Right ventricle myocardium superior (tissue), 1 donor: ENCODE measurements at places on chromosomes 3 and 15. TPM values are rescaled to one million over a fixed set of nuclear protein-coding genes. Genes with fewer than 3 reads are reported as not detected.

SLC2A2 gene
- not detected for total RNA-seq

SSUH2 gene
- total RNA-seq, result 1.00 TPM

FAM98B gene
- total RNA-seq, result 16.2 TPM

SOX14 gene
- not detected for total RNA-seq

SLCO3A1 gene
- total RNA-seq, result 46.6 TPM

C15orf39 gene
- 15.8 TPM for total RNA-seq

HRH1 gene
- total RNA-seq, result 1.3 TPM

CRYGS gene
- 1.1 TPM for total RNA-seq

ZPLD1 gene
- not detected for total RNA-seq

CTXN2 gene
- not detected for total RNA-seq

AHSG gene
- total RNA-seq, result not detected

GOLGA6B gene
- total RNA-seq, result not detected

FRMD5 gene
- total RNA-seq, result 44.0 TPM

MAP6D1 gene
- total RNA-seq, result 3.0 TPM

TTLL13 gene
- total RNA-seq, result not detected

SI gene
- total RNA-seq, result not detected

MAGEL2 gene
- not detected for total RNA-seq

MINDY4B gene
- total RNA-seq, result not detected

PTX3 gene
- total RNA-seq, result 0.13 TPM

DNAH12 gene
- 0.08 TPM for total RNA-seq

SPATA12 gene
- not detected for total RNA-seq

ITIH1 gene
- not detected for total RNA-seq

MYO5C gene
- total RNA-seq, result 2.3 TPM

SMC4 gene
- 19.4 TPM for total RNA-seq

ZNF501 gene
- 4.9 TPM for total RNA-seq

COL8A1 gene
- 9.4 TPM for total RNA-seq

TGM4 gene
- total RNA-seq, result not detected
